ENCODE measurements at places on chromosomes 6 and 20.

DNA sequence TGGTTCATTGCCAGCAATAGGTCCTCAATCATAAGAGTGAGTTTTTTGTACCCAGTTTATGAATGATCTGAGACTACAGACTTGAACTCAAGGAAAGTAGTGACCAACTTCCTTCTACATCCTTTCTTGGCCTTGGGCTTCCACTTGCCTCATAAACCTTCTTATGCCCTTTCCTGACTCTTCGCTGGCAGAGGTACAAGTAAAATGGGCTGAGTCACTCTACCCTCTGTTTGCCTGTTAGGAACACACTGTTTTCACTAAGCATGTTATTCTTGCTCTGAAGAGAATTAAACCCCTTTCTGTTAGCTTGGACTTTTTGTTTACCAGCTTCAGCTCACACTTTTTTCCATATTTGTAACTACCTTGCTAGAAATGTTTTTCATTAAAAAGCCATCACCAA, 74.4 kb downstream of the PKHD1 start:
- DNase-seq, result no peak

DNA sequence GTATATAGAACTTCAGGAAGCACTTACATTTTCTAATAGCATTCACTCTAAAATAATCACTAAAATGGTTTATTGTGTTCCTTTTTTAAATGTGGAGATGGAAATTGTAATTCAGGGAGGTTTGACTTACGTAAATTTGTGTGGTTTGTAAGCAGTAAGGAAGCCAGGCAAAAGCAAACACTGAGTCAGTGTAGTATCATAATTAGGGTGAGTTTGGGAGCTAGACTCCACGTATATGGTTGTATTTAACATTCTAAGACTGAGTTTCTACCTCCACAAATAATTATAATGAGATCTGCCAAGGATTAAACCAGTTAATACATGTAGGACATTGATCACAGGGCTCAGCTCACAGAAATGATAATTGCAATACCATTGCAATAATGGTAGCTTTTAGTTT, 425.5 kb downstream of the CBLN4 start:
- DNase-seq, result no peak

DNA sequence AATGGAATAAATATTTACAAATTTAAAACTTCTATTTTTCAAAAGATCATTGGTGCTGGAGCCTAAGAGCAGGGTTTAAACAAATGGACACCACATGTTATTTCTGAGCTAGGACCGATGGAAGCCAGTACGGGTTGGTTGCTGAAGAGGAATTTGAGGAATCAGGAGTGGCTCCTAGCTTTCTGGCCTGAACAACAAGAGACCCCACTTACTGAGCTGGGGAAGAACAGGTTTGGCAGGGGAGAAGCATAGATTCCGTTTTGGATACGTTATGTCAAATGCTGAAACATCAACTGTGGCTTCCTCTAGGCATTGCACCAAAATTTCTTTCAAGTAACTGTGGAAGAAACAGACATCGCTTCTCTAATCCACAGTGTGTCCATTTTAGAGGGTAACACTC, 6.7 kb downstream of the WDR27 start:
- no peak for DNase-seq

- DNase-seq, result no peak
These were observed 54.1 kb downstream of the VEGFA start for GRCh38 chr6:43823879-43824702.

GRCh38 chr6:46128476-46128875, 1.3 kb upstream of the ENPP4 start:
- DNase-seq, result no peak

- DNase-seq, result no peak
These were observed 119.3 kb upstream of the NAA20 start for GRCh38 chr20:19897891-19898290.

- DNase-seq, result no peak
These were observed 39.4 kb upstream of the DACT2 start for GRCh38 chr6:168358842-168359420.

- no peak for DNase-seq
These were observed 412.3 kb downstream of the PRKN start for GRCh38 chr6:162315291-162315690.

- no peak for DNase-seq
These were observed 3.5 kb upstream of the TSPYL1 start for GRCh38 chr6:116283191-116283590.

DNA sequence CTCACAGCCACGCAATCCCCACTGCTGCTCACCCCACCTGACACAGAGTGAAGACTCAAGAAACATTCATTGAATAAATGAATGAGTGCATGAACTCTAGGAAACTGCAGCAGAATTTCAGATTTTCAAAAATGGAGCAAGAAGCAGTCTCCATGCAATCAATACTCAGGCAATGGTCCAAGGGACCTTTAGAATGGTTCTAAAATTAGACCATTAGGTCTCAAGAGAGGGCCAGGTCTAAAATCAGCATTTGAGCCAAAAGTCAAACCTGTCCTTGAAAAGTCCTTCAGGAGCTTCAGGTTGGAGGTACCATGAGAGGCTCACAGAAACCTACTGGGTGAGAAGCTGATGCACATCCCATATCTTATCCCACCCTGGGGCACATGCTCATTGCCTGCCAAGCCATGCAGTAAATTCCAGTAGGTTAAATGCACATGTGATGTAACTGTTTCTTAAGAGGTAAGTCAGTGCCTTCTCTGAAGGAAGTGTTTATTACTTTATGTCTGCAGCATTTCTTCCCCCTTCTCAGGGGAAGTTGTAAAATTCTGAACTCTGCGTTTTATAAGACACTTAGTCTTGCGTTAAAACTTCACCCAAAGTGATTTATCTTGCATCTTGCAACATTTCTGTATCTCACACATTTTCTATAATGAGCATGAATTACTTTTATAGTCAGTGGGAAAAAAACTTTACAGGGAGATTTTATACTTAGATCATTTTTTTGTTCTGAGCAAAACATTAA, 126.6 kb downstream of the ADAT2 start:
- DNase-seq, result no peak

- no peak for DNase-seq
These were observed 229.5 kb downstream of the UBE3D start for GRCh38 chr6:82836022-82836575.

DNA sequence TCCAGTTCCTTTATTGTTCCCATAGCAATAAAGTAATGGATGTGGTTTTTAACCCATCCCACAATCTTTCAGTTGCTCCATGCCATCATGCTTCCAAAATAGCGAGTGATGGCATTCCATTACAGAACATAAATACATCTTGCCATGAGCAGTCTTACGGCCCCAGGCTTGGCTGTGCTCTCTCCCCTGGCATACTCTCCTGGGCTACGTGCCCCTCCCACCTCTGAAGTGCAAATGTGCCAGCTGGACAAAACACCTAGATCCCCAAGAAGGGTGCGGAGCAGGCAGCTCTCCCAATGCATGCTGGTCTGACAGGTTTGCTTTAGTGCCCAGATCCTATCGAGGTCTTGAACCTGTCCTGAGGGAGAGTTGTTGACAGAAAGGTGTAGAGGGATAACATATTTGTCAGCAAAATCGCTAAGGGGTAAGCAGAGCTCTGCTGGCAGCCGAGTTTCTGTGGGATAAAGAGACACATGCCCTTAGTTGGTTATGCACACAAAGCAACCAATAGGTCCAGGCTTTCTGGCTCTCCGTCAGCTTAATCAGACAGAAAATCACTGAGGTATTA, 43.9 kb upstream of the PAX1 start:
- no peak for DNase-seq

DNA sequence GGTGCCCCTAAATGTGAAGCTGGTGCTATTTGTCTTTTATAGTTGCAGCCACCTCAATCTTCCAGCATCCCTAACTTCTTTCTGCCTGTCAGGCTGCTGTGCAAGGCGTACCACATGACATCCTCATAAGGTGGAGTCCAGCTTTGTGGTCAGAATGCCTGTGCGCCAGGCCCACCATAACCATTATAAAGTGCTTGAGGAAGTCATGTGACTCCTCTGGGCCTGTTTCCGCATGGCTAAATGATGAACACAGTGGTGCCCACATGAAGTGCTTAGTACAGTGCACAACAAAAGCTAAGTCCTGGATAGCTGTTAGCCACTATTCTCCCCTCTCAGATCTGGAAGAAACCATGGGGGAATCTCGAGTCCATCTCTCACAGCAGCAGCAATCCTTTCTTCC, 75.6 kb downstream of the INSM1 start:
- no peak for DNase-seq

DNA sequence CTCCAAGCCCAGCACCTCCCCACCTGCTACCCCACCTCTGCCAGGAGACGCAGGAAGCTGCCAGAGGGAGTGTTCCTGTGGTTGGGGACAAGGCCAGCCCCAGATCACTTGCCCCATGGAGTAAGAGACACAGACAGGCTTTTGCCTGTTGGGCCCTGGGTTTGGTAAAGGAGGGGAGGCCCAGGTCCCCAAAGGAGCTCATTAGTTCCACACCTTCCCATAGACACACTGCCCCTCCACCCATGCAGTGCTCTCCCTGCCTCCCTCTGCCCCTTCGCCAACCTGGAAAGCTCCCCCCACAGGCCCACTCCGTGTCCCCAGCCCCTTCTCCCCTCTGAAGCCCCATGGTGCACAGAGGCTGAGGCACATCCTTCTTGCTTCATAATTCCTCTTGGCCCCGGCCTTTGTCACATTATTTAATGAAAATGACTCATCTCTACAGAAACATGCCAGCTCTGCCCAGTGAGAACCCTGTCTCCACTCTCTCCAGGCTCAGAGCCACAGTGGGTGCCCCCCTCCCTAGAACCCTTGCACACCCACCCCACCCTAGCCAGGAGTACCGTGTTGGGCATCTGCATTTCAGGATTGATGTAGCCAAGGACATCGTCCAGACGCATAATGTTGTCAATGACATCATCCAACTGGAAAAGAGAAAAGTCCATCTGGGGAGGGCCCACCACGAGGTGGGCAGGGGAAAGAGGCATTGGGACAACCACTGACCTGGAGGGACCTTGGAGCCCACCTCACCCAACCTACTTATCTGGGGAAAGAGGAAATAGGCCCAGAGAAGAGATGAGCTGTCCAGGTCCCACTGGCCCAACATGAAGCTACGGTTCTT, 46.0 kb downstream of the TFEB start:
- DNase-seq, result no peak

GRCh38 chr6:40845553-40845952, 193.5 kb downstream of the UNC5CL start:
- no peak for DNase-seq

- no peak for DNase-seq
These were observed 84.1 kb downstream of the SRC start for GRCh38 chr20:37430044-37430443.

GRCh38 chr6:11324453-11325015, 92.1 kb upstream of the NEDD9 start:
- no peak for DNase-seq

DNA sequence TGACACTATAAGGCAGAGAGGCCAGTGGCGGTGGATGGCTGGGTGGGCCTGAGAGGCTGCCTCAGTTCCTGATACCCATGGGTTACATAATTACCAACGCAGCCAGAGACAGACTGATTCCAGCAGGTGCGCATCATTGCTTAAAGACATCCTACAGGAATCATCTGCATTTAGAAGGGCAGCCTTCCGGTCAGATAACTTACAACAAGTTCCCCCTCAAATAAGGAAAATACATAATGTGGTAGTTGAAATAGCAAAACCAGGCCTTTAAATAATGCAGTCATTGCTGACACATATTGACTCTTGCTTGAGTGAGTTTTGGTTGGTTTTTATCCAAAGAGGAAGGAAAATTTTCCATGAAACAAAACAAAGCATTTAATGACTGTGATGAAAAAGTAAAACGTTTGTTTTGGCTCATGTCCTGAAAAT, 81.9 kb downstream of the SIM1 start:
- DNase-seq, result no peak

- DNase-seq, result no peak
These were observed 90.4 kb downstream of the CD164 start for GRCh38 chr6:109291902-109292301.

GRCh38 chr20:20367575-20368417, at the start of gene INSM1:
TSS of gene INSM1 (plus strand) at chr20:20368104. CDS start at chr20:20368268, 164 bp downstream.
- no peak for DNase-seq

DNA sequence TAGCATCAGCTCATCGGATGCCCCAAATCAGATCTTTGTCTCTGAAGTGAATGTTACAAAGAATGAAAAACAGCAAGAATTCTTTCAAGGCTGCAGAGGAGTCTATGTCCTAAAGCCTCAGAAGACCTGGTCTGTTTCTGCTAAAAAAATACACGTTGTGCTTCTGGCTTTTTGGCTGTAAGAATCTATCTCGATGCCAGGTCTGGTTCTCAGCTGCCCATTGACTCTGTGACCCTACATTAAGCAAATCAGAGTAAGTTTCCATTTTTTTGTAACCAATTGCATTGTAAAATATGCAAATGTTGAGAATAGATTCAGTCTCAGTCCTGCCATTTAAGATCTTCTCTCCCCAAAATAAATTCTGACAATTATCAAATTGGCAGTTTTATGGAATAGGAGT, 705.4 kb downstream of the RFPL4B start:
- no peak for DNase-seq

GRCh38 chr20:19699180-19699971, 58.7 kb upstream of the RIN2 start:
- no peak for DNase-seq

- DNase-seq, result no peak
These were observed 305.0 kb downstream of the SMOC2 start for GRCh38 chr6:168746013-168746412.

DNA sequence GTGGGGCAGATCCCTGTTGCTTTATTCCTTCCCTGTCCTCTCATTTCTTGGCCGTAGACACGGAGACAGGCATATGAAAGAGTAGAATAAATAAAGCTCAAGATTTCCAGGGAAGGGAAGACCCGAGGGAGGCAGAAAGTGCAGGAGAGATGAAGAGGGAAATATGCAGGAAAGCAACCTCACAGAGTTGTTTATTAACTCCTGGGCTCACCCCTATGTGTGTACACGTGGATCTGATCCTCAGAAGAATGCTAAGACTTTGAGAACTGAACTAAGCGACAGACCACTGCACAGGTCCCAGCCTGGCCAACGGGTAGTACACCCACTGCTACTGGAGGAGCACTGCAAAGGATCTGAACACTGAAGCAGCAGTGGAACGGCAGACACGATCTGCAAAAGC, 156.2 kb downstream of the KIF16B start:
- no peak for DNase-seq
